ENCODE measurements at places on chromosomes 12 and 14.

GRCh38 chr12:1044696-1045095 lies 53.7 kb downstream of the ERC1 start:
- no peak for DNase-seq

- DNase-seq = no peak
Measured at GRCh38 chr12:70852416-70853150, 68.0 kb downstream of the PTPRR start.

GRCh38 chr14:36442824-36443241 lies 77.2 kb downstream of the NKX2-1 start:
- DNase-seq = no peak

DNA sequence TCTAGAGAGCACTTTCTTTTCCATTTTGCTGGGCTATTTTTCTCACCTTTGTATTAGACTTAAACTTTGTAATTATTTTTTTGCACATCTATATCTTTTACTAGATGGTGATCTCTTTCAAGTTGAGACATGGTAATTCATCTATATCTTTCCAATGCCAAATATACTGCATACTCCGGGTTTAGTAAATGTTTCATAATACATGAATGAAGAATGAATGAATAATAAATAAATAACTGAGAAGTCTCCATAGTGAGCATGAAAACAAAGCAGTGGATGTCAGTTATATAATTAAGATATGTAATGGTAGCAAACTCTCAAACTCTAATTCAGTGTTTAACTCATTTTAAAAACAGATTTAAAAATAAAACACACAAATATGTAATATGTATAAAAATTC lies 342.5 kb upstream of the KITLG start:
- DNase-seq = no peak

DNA sequence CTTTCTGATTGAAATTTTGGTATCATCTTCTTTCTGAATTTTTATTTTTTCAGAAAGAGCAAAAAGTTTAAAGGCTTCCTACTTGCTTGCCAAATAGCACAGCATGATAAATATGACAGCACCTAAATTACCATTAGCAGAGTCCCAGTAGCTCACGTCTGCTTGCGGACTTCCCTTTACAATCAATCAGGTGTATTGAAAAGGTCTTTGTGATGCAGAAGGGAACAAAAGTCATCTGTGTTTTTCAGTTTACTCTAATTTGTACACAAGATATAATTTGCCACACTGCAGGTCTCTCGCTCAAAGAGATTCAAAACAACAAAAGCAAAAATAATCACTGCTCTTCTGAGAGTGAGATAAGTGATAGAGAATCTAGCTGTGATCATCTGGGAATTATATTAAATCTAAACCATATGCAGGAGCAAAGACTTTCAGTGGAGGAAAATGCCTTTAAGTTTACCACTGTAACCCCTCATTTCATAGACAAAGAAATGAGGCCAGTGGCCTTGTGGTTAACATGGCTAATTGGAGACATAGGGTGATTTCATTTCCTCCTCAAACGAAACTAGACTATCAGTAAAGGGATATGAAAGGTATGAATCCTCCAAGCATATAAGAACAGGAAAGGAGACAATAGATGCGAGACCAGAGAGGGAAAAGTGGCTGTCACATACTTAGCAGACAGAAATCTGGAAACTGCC lies 240.8 kb upstream of the TMPO start:
- DNase-seq = no peak

DNA sequence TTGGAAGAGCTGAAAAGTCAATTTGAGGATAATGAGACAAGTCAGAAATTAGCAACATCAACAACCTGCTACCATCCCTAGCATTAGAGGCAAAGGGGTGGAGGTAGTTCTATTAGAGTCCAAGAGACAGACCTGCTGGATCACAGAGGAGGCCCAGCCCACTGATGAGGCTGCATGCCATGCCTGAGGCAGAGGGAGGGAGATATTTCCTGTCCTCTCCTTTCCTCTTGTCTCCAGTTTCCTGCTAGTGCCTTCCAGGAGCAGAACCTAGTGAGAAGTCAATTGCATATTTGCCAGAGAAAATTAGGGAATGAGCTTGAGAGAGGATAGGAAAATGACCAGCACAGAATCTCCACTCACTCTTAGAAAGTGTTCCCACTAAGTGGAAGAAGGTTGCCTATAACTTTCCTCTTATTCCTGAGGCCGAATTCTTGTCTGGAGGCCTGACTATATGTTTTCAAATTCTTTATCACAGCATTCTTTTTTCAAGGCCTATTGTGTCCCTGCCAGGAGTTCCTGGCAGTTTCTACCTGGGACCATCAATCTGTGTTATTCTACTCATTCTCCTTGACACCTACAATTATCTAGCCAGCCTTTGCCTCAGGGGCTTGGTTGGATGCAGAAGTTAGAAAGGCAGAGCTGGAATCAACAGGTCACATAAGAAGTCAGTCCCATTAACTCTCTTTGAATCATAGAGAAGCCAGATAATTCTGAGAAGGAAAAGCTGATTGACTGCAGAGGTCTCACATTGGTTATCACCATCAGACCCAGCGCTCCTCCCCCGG lies 121.9 kb downstream of the EMP1 start:
- no peak for DNase-seq

DNA sequence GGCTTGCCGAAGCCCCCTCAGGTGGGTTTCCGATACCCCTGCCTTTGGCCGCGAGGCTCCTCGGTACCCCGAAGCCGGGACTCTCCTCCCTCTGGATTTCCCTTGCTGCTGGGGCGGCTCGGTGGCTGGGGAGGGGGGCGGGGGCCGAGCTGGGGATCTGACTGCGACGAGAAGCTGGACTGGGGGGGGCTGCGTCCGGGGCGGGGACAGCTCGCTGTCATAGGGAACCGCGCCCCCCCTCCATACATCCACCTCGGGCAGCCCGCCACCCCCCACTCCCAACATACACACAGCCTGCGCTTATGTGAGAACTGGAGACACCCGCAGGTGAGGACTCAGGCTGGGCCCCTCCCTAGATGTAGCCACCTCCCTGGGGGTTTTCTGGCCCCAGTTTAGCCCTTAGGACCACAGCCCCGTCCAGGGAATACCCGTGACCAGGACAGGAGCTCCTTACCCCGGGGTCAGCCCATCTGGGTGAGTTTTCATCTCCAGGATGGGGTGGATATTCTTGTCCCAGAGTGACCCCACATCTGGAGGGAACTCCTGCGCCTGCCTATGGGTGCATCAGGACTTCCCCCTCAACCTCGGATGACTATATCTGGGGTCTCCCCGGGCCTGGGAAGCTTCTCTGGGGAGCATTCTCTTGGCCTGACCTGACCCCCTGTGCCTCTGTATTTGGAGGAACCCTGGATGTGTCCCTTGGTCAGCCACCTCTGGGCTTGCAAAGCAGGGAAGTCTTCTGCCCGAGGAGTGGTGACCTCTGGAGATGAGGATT lies 687 bp downstream of the ASIC1 start:
- no peak for DNase-seq

- no peak for DNase-seq
Measured at GRCh38 chr14:33949411-33949893, 1.4 kb downstream of the EGLN3 start.

- DNase-seq = peak; percentile 31
Measured at GRCh38 chr14:22112004-22112403, 438.4 kb upstream of the OR4E1 start.

- DNase-seq = no peak
Measured at GRCh38 chr14:61128382-61129167, 147.5 kb downstream of the SLC38A6 start.

GRCh38 chr12:129911428-129912049 lies 7.7 kb upstream of the TMEM132D start:
- DNase-seq = no peak

DNA sequence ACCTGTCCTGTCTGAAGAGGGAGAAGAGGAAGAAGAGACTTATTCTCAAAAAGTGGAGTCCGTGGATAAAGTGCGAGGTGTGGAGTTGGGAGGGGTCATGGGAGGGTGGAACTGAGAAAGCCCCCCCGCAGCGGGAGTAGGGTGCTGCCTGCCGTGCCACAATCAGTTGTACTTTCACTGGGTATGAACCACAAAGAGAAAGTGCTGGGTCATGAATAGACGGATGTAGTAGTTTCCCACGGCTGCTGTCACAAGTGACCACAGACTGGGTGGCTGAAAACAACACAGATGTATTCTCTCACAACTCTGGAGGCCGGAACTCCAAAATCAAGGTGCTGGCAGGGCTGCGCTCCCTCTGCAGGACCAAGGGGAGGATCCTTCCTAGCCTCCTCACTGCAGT lies 5.5 kb downstream of the DNAH10 start:
- DNase-seq = no peak

GRCh38 chr14:89013098-89013504 lies 188.7 kb downstream of the TTC8 start:
- no peak for DNase-seq

- no peak for DNase-seq
Measured at GRCh38 chr12:122999196-122999946, 18.9 kb downstream of the ARL6IP4 start.

GRCh38 chr14:23483236-23483854 lies 13.8 kb downstream of the NGDN start:
- DNase-seq = no peak

All from effector memory CD4-positive, alpha-beta T cell (primary cell).